ENCODE measurements at places on chromosomes 1 and 21.
A peak's percentile ranks its signal among the peaks of the same experiment; 100 is the strongest.

DNA sequence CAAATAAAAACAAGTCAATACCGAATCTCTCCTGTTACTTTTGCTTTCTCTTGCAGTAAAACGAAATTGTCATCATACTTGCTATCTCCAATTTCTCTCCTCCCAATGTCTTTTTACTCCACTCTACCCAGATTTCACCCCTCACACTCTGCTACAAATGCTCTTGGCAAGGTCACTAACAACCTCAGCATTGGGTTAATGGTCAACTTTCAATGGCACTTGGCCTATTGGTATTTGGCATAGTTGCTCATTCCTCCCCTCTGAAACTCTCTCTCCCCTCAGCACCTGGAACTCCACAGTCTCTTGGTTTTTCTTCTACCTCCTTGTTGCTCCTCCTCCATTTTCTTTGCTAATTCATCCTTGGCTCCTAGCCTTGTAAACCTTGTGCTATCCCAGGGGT, 367.3 kb downstream of the PTPRU start:
- DNase-seq, result no peak

GRCh38 chr1:32219022-32219421, 3.1 kb downstream of the TMEM234 start:
- DNase-seq, result no peak

GRCh38 chr1:8947127-8947691, 1.5 kb downstream of the CA6 start:
- DNase-seq, result no peak

DNA sequence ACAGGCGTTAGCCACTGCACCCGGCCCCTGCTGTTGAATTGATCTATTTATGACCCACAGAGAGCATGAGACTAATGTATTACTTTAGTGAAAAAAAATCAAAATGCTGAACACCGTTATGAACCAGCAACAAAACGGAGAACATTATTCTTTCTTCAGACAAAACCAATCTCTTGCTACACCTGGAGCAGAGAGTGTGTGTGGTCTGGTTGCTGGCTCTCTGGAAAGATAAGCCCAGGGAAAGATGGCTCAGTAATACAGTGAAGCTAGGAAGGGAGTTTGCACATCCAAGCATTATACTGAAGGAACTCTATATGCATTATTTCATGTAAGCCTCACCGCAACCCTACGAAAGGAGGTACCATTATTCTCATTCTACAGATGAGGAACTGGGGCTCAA, 117.0 kb downstream of the GLUL start:
- DNase-seq, result no peak

DNA sequence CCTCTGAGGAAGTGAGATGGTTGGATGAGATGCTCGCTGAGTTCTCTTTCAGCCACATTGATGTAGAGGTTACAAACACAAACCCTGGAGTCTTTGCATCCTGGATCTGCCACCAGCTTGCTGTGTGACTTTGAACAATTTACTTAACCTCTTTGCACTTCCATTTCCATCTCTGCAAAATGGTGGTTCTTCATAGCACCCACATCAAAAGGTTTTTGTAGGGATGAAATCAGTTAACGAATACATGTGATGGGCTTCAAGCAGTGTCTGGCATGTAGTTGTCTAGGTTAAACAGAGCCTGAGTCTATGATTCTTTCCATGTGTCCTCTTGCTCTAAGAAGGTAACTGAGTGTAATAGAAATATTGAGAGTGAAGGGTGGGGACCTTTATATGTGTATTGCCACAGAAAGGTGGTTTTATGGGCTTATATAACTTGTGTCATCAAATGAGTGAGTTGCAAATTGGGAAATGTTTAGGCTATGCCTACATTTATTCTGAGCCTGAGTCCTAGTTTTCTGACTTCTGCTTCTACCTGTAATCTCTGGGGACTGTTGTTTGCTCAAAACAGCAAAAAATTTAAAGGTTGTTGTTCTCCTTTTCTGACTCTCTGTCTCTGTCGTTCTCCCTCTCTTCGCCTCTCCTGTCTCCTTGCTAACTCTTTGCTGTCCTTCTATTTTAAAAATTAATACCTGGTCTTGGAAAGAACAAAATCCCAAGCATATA, 27.3 kb upstream of the LRRN2 start:
- no peak for DNase-seq

DNA sequence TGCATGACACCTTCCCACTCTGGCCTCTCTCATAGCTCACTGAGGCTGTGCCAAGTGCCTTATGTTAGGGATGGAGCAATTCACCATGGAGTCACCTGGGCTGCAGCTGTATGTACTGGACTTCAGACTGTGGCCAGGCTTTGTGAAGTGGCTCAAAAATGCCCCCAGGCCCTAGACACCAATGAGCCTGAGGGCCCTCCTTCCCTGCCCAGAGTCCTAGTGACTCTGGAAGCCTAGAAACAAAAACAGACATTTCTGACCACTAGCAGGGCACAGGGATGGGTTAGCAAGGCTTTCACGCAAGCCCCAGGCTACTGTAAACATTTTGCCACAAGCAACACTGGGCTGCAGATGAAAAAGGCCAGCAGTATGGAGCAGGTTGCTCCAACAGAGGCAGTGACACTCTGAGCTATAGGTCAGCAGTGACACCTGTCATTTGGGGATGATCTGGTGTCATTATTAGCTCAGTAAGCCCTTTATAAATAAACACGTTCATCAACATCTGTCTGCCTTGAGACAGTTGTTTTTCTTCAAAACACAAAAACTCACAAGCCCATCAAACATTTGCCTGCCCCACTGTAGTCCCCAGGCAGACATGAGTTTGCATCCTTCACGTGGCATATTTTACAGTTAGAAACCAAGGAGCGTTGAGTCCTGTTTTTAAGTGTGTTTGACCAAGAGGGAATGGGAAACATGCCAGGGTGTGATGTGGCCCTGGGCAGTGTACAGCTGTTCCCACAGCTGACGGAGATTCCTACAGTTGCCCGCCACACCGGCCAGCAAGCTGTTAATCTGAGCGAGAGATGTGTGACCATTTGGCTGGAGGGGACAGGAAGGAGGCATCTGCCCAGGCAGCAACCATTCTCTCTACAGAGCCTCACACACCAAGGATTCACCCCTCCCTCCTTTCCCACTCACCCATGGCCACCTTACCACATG, 66.8 kb downstream of the KCNN3 start:
- DNase-seq, result no peak

DNA sequence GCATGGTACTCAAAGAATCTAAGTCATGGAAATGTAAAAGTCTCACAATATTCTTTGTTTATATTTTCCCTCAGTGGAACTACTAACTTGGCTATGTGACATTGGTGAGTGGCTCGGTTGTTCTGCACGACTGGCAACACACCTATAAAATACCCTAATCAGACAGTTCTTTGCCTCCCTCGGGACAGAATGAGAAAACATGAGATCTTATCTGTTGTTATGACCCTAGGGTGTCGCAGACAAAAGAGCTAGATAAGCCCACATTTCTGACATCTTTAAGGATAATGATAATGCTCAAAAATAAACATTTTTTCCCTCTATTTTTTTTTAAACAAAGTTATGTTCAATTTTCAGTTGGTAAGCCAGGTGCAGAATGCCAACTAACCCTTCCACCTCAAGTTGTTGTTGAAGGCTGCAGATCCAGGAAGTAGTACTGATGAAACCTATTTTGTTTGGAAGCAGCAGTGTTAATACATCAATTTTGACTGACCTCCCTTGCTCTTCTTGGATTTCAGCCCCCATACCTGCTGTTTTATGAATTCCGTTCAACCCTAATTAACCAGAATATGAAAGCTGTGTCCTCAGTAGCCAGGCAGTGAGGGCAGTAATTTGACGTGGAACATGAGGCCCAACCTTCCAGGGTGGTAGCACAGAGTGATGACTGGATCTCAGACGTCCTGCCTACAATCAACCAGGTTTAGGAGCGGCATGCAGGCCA, 108.7 kb upstream of the DUSP10 start:
- no peak for DNase-seq

- peak; percentile 37 for DNase-seq
Observed at GRCh38 chr21:42233067-42233961, 14.4 kb downstream of the ABCG1 start.

GRCh38 chr1:7334475-7335035, 436.5 kb upstream of the VAMP3 start:
- DNase-seq, result no peak

DNA sequence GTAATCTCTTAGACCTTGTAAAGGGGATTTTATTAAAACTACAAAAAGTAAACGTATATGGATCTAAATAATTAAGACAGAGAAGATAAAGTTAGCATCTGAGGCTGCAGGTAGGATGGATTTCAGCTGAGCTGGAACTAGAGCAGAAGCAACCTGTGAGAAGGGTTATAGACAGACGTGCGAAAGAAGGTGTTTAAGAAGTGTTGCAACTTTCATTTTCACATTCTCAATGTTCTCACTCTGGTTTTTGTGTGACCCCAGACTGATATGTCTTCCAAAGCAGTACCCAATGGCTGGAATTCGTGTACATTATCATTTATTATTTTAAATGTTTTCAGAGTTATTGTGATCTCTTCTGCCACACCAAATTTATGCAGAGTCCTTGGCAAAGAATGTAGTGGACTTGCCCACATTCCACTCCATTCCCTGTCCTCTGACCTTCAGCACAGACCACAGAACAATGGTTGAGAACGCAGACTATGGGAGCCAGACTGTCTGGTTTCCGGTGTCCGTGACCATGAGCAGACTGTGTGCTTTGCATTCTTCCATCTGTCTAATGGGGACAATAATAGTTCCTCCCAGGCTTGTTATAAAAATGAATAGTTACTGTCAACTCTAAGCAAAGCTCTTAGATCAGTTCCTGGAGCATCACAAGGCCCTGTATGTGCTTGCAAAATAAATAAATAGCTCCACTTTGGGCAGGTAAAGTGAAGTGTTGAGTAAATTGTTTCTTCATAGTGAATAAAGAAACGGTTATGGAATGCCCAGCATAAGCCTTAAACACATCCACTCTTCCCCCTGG, 140.6 kb upstream of the SAMSN1 start:
- peak; percentile 16 for DNase-seq

DNA sequence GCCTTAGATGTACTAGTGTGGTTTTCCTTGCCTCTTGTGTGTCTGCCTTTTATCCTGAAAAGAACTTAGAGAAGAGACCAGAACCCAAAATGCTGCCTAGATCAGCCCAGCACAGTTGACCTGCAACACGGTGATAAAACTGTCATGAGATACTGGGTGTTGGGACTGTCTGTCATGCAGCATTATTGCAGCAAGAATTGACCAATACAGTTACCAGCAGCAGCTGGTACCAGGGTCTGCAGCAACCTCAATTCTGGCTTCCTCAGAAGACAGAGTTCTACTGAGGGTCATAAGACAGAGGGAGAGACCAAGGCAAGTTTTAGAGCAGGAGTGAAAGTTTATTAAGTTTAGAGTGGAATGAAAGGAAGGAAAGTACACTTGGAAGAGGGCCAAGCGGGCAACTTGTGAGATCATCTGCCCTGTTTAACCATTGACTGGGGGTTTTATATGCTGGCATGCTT, 182.0 kb downstream of the DYRK1A start:
- no peak for DNase-seq

- no peak for DNase-seq
Observed at GRCh38 chr21:34011660-34012059, 61.7 kb upstream of the MRPS6 start.

DNA sequence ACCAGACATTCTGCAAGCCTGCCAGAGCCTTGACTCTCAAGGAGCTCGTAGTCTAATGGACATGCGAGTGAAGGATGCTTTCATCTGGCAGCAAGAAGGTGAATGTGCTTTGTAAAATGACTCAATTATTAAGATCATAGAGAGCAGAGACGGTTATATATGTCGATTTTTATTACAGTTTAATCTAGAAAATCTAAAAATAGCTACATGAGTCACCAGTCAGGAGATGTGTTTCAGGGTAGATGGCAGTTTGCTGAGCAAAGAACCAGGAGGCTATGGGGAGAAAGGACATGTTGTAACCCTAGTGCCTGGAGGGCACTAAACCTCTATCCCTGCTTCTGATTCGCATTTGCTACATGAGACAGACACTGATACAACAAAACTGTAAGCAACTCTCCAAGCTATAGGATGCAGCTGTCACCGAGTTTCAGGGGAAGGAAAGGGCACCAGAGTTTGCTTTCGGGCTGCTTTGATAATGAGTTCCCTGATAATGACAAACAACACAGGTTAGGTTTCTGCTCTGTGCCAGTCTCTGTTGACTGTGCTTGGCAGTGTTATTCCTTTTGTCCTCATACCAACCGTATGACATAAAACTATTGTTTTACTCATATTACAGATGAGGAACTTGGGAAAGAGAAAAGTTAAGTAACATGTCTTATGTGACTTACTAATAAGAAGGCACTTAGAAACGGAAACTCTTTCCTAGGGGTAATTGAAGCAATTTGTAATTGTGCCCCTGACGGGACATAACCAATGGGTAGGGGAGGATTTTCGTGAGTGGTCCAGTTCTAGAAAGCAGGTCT, 43.2 kb downstream of the C1orf198 start:
- peak; percentile 21 for DNase-seq
